GM12878 (cell line): ENCODE measurements at places on chromosomes 4 and X. TPM values are rescaled to one million over a fixed set of nuclear protein-coding genes. Genes with fewer than 3 reads are reported as not detected.

ATP2B3 gene
- not detected in 2 replicates for total RNA-seq

- no peak for DNase-seq
These were observed 433.3 kb downstream of the ADAM29 start for GRCh38 chr4:175351473-175351872.

DNA sequence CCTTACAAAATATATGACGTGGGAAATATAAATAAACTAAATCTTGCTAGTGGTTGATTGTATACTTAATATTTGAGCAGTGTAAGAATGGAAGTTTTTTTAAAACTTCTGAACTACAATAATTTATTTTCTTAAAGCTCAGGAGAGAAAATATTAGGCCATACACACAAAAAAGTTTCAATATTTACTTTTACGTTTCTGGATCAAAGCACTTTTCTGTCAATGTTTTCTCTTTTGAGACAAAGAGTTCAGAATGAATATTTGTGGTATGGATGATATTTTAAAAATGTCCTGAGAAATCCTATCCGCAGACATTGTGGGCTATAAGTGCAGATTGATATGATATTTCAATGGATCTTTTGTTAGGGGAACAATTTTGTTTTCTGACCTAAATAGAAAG, 109.9 kb downstream of the TLL1 start:
- DNase-seq = no peak

DNA sequence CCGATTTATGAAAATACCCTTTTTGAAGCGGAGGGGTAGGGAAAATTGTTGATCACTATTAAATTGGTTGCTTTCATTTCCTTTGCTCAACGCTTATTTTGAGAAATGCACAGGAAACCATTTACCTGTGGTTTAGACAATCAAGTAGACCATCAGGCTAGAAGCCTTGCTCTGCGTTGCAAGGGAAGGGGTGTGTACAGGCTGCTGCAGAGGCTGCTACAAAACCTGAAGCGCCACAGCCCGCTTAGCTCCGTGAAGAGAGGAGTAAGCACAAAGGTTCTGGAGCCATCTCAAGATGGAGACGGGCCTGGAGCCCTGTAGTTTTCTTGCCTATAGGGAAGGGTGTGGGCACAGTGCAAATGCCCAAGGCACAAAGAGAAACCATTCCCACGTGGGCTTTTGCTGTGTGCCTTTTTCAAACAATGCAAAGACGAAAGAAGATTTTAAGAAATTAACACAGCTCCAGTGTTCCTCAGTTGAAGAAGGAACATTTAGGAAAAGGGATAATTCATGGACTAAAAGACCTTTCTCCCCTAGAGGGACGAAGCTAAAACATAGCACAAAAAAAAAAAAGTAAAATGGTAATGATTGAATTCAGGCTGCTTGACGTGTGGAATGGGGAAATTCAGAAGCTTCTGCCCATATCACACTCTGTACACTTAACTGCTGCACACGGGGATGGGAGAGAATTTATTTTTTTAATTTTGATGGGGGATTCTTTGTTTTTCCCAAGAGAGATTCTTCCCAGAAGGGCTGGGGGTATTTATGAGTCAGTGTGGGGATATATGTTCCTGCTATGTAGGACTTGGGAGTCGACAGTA, 3.5 kb downstream of the TMSB4X start:
- no peak for DNase-seq

DNA sequence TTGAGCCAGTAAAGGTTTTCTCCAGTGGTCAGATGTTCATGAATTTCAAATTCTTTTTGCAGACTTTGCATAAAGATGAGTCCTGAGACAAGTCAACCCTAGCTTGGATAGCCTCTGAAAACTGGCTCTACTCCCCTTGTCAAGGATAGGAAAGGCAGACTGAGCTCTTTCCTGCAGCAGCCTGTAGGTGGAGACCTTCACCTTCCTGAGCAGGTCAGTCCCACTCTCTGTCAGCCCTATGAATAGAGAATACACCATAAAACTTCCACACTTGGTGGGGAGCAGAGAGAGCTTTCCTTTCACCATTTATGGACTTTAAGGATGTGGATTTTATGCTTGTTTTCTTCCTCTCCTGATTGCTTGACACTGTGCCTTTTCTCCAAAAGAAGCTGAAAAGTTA, 41.9 kb downstream of the PCDH19 start:
- DNase-seq = no peak
